ENCODE measurements at places on chromosomes 4 and X.

DNA sequence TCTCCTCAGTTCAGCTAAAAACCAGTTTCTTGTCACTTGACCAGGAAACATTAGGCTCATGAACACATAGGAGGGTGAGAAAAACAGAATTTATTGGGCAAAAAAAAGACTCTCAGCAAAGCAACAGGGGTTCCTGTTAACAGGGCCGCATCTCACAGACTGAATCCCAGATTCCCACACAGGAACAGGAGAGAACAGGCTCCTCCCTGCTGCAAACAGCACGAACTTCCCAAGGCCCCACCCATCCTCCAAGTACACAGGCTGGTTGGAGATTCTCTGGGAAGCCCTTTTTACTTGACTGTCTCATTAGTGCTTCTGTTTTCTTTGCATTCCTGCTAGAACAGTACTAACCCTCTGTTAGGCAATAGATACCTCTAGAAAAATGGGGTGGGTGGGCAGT, 52.4 kb upstream of the IL21 start:
- DNase-seq = no peak

DNA sequence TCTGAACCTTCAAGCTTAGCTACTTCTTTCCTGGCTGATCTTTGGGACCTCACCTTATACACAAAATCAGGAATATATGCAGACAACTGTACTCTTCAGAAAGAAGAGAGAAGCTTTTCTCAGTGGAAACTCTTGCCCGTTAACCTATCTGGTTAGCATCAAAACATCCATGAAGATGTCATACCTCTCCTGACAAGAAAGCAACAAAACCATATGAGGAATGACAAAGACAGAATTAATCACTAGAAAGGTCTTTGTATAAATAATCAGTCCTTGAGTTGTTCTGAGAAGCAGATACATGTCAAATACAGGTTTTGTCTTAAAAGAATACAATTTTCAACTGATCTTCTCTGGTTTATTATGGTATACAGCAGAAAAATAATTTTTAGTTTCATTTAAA, 130.8 kb downstream of the FAT4 start:
- no peak for DNase-seq

DNA sequence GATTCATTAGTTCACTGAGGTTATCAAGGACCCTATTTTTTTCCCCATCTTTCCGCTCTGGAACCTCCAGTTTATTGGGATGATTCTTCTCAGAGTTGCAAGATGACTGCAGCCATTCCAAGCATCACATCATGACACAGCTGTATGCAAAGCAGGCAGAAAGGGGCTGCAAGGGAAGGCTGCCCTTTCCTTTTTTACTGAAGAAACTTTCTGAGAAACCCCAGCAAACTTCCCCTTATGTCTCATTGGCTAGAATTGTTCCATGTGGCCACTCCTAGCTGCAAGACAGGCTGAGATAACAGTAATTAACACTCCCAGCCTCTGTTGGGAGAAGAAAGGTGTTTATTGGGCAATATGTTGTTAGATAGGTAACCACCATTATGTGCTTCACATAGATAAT, 102.6 kb downstream of the SATL1 start:
- no peak for DNase-seq

GRCh38 chr4:156695163-156695562, 276.4 kb downstream of the PDGFC start:
- no peak for DNase-seq

- DNase-seq = no peak
Observed at GRCh38 chr4:108118505-108118904, 50.2 kb downstream of the LEF1 start.

GRCh38 chr4:3759236-3759635, 6.9 kb upstream of the ADRA2C start:
- no peak for DNase-seq

DNA sequence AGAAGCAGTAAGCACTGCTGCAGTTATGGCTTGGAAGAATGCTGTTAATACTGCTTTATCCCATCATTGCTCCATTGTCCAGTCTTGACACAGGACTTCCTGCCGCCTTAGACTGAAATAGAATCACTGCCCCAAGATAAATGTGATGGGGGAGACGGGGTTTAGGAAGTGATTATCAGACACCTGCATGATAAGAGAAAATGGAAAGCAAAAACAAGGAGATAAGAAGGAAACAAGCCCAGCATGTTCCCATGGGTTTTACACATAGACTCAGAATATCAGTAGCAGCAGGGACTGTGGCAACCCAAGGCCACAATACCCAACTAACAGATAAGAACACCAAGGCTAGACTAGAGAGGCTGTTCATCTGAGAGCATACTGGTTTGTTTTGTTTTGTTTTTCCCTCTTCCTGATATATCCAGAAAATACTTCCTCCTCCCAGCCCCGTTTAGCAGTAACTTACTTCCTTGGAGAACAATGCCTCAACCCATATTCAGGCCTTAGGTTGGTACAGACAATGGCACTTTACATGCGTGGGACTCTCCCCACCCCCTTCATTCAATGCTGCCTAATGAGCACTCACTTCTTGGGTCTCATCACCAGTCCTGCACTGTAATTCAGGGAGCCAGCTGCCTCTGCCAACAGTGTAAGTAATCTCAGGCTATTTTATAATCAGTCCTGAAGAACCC, 232.6 kb downstream of the CBR4 start:
- no peak for DNase-seq

DNA sequence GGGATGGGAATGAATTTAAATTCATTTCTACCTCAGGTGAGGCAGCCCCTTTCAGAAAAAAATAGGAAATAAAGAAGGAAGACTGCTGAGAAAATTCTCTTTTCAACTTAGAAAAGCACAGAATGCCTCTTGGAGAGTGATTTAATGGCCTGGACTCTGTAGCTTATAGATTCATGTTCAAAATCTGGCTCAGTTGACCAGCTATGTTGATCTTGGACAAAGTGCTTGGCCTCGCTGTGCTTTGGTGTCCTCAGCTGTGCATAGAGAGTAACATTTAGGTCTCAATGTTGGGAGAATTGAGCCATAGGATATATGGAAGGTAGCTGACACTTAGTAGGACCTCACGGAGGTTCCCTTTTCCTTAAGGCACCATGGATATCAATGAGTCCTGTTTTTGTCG, 49.7 kb upstream of the SFRP2 start:
- no peak for DNase-seq

DNA sequence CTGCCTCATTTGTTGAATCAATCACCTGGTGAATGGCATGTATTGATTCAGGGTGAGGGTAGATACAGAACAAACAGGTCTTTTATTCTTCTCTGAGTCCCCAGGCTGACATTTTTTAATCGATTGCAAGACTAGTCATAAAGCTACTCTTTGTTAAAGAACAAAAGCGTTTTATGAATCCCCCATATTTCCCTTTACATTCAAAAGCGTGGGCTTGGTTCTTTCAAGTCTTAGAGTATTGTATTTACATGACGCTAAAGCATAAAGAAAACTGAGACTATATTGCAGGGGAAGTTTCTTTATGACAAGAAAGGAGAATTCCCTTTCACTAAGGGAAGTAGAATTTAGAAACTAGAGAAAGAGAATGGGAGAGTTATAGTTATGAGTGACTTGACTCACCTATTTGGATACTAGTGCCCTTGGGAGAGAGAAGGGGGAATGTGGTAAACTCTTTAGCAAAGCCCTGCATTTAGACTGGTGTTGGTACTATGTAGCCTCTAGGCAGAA, 69.3 kb upstream of the PDE5A start:
- no peak for DNase-seq

DNA sequence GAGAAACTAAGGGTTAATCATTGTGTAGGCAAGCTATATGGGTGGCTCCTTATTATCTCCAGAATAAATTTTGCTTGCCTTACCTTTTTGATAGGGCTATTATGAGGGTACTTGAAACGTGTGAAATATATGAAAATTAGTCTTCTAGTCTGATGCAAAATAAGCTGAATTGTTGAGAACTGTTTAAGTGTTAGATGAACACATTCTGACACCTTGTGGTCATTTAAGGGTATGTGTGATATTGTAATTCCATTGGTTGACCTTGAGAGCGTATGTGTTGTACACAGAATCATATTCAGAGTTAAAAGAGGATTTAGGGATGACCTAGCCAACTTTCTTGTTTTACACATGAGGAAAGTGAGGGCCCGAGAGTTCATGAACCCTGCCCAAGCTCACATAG, 44.6 kb upstream of the LINC00632 start:
- DNase-seq = no peak

GRCh38 chr4:83629945-83630721, 94.2 kb downstream of the GPAT3 start:
- DNase-seq = no peak

GRCh38 chr4:1812720-1813119, 19.6 kb downstream of the FGFR3 start:
- no peak for DNase-seq

GRCh38 chr4:55018978-55019377, 106.4 kb downstream of the KDR start:
- DNase-seq = no peak

- no peak for DNase-seq
Observed at GRCh38 chrX:136191171-136191570, 43.8 kb downstream of the FHL1 start.

DNA sequence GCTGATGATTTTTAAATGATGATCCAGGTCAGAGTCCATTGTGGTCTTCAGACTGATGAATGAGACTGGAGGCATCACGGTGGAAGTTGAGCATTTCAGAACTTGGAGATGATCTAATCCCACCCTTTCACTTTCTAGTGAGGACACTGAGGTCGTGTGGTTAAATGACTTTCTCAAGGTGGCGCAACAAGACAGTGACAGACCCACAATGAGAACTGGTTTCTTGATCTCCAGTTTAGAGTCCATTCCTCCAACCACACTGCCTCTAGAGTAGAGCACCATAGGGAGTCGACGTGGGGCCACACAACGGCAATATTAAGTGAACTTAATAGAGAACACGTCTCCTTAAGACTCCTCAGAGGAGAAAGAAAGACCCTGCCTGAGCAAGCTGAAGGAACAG, 381.0 kb downstream of the UNC5C start:
- no peak for DNase-seq

GRCh38 chr4:103152381-103152780, 45.8 kb downstream of the CENPE start:
- DNase-seq = no peak

DNA sequence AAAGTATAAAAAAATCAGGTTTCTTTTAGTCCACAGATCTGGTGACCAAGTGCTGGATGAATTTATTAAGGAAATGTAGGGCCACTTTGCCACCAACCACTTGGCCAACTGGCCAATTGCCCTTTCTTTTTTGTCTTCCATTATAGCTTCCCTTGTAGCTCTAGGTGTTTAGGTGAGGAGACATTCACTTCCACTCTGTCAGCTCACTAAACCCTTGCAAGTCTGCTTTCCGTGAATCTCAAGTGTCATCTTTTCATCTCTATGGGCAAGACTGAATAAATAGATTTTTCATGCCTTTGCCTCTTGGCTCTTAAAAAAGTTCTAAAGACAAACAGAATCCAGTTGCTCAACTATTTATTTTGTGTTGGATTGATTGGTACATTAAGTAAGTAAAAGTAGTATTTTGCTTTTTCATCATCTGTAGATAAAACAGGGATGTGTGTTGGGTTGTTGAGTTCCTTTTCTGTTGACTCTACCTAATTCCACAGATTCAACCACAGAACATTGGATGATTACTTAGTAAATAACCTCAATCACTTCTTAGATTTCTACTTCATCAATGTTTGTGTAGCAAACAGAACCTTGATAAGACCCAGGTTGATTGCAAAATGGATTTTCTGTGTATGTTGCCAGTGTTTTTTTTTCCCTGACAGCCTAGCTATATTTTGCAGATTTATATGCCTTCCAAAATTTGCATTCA, 68.1 kb upstream of the GRXCR1 start:
- DNase-seq = no peak

GRCh38 chrX:146241902-146242301, 424.3 kb downstream of the SLITRK2 start:
- DNase-seq = no peak

GRCh38 chrX:153416781-153417450, 5.6 kb downstream of the ZFP92 start:
- DNase-seq = no peak

GRCh38 chr4:40403081-40403480, 67.9 kb downstream of the CHRNA9 start:
- DNase-seq = no peak

DNA sequence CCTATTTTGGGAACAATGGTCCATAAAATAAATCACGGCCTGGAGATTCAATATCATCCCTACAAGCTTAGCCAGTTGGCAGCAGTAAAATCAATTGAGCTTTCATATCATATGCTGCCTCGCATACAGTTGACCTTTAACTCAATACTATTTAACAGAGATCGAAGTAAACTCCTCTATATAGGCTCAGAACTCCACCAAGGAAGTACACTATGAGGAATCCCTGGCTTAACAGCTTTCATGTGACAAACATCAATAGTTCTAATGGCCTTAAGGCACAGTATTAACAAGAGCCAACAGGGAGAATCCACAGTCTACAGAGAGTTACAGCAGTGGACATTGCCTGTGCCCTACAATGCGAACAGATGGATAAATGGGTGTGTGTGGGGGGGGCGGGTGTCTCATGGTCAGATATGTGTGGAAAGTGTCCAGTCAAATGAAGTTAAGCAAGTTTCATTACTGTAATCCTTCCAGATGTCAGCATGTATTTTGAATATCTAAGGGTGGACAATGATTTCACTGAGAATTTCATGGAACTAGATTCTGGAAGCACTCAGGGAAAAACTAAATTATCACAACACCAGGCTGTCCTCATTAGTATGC, 98.2 kb upstream of the FAM9B start:
- DNase-seq = no peak

- DNase-seq = no peak
Observed at GRCh38 chr4:58136604-58137003, 1026.4 kb upstream of the IGFBP7 start.

DNA sequence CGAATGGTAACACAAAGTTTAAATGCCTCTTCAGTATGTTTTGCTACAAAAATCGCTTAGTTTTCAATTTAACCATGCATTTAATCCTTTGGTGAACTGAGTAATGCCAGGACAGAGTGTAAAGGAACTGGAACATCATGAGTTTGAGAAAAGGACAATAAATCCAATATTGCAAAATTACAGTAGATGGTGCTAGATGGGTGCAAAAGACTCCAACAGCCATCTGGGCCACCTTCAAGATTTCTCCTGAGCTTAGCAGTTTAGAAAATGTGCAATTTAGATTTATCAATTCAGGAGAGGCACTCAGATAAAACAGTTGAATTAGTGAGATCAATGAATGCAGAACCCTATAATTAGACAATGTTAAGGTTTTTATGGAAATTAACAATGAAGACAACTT, 33.2 kb upstream of the MID1IP1 start:
- DNase-seq = no peak

- DNase-seq = no peak
Observed at GRCh38 chr4:156052116-156052515, 98.5 kb upstream of the CTSO start.

GRCh38 chr4:41106081-41106480, 108.3 kb downstream of the APBB2 start:
- no peak for DNase-seq
